ENCODE measurements at places on chromosomes 1 and 21.
A peak's percentile ranks its signal among the peaks of the same experiment; 100 is the strongest.

GRCh38 chr1:212752252-212752933 lies 39.2 kb downstream of the NSL1 start:
- no peak for DNase-seq

- DNase-seq: no peak
Observed at GRCh38 chr1:211750599-211750998, 75.2 kb upstream of the NEK2 start.

DNA sequence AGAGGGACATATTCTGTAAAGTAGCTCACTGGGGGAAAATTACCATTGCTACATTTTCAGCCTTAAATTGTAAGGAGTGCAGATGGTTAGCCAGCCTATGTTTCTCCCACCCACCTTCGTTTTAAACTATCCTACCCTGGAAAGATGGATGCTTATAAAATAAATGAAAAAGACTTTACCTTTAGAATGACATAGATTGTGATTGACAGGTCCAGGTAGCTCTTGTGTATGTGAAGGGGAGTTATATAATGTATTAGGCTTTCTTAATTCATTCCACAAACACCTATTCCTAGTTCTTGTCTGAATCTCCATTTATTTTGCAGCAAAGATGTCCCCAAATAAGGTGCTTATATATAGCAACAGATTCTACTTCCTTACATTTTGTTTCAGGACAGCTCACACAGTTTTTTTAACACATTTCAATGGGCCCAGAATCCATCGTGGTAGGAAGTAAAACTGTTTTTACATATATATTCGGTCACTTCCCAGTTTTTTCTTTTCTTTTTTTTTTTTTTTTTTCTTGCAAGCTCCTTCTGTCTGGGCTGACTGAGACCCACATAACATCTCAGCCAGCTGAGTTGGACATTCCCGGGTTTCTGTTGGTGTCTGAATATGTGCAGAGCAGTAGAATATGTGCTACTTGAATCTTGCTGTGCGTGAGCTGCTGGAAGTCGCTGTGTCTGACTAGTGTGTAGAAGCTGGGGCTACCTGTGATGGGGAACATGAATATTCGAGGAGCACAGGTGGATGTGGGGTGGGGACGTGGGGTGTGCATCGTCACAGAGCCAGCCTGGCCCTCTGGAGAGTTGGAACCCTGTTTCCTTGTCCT lies 27.8 kb downstream of the UCK2 start:
- no peak for DNase-seq

DNA sequence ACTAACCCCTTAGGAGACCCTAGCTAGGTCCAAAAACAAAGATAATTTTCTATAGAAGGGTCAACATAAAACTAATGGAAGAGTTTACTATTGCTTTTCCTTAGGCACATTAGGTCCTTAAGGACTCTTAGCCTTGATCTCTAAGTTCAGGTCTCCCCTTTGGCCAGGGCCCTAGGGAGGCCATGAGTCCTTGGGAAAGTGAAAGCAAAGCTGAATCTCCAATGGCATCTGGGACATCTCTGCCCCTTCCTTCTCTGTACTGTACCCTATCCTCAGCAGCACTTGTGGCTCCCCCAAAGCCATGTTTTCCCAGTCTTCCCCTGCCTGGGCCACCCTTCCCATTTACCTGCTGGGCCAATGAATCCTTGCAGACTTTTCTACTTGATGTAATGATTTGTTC lies 14.3 kb downstream of the IER5 start:
- no peak for DNase-seq

- DNase-seq: no peak
Observed at GRCh38 chr1:10724948-10725847, 71.2 kb downstream of the CASZ1 start.

- DNase-seq: no peak
Observed at GRCh38 chr1:220928725-220929300, 49.6 kb downstream of the HLX start.

DNA sequence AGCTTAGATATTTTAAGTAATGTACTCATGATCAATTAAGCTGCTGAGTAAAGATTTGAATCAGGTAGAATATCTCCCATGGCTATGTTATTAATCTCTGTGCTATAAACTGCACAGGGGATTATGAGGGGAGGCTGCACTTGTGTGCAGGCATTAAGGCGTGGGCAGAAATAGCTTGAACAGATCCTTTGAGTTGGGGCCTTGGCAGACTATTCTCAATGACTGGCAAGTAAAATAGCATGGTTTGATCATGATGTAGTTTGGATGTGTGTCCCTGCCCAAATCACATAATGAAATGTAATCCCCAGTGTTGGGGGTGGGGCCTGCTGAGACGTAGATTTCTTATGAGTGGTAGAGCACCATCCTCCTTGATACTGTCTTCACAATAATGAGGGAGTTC lies 220.3 kb downstream of the PLPP3 start:
- DNase-seq: no peak

GRCh38 chr1:172273647-172274396 lies 146.7 kb upstream of the C1orf105 start:
- DNase-seq: no peak

DNA sequence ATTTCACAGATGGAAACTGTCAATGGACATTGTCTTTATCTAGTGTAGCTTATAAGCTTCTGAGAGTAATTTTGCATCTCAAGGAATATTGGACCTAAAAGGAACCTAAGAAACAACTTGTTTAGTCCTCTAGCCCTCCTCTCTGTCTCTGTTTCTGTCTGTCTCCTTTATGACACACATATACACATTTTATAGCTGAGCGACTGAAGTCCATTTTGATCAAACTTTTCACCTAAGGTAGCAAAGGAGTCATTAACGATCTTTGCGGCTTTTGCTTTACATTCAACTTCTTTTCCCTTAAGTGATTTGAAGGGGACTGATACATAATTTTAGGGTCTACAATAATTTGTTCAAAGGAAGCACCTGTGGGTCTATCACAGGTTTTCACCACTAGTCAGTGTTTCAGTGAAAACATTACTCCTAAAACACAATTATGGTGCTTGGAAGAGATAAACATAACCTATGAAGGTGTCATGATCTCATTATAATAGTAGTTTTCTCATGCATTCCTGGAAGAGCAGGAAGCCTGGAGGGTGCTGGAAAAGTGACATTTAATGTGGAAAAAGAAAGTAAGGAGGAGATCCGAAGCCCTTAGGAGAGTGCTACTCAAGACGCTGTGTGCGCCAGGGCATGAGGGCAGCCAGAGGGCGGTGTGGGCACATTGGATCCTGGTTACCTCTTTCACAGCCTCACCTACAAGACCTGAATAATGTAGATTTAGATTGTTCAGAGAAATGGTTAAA lies 248.6 kb downstream of the DNM3 start:
- peak; percentile 33 for DNase-seq

GRCh38 chr1:151540982-151541377 lies 871 bp downstream of the TUFT1 start:
- no peak for DNase-seq

- DNase-seq: no peak
Observed at GRCh38 chr1:246775531-246776385, 51.5 kb downstream of the SCCPDH start.

- no peak for DNase-seq
Observed at GRCh38 chr1:57984277-57984676, 560.4 kb upstream of the DAB1 start.

GRCh38 chr1:7967196-7967595 lies 5.7 kb downstream of the PARK7 start:
- DNase-seq: no peak

GRCh38 chr1:7915826-7916500 lies 24.7 kb downstream of the TNFRSF9 start:
- peak; percentile 26 for DNase-seq

DNA sequence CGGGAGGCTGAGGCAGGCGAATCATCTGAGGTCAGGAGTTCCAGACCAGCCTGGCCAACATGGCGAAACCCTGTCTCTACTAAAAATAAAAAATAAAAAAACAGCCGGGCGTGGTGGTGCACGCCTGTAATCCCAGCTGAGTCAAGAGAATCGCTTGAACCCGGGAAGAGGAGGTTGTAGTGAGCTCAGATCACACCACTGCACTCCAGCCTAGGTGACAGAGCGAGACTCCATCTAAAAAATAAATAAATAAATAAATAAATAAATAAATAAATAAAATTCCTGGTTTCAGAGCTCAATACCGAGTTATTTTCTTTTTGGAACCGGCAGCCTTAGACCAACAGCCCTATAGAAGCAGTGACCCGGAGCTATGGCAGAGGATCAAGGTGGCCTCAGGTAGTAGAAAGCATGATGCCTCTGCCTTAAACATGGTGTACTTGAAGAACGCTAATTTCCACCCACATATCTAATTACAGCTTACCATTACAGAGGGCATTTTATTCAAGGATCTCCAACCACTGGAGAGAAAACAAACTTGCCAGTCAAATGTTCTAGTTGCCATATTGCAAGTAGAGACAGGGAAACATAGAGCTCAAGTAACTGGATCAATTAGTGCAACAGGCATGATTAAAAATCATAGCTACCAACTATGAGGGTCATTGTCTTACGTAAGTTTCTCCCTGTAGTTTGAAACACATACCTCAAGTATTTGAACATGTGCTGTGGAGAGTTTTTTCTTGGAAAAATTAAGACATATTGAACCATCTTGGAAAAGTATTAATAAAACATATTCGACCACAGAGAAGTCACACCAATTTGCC lies 2.0 kb upstream of the ENAH start:
- no peak for DNase-seq

- DNase-seq: no peak
Observed at GRCh38 chr21:42025376-42026081, 15.4 kb upstream of the ZBTB21 start.

- no peak for DNase-seq
Observed at GRCh38 chr1:94778808-94779207, 41.3 kb upstream of the SLC44A3 start.

DNA sequence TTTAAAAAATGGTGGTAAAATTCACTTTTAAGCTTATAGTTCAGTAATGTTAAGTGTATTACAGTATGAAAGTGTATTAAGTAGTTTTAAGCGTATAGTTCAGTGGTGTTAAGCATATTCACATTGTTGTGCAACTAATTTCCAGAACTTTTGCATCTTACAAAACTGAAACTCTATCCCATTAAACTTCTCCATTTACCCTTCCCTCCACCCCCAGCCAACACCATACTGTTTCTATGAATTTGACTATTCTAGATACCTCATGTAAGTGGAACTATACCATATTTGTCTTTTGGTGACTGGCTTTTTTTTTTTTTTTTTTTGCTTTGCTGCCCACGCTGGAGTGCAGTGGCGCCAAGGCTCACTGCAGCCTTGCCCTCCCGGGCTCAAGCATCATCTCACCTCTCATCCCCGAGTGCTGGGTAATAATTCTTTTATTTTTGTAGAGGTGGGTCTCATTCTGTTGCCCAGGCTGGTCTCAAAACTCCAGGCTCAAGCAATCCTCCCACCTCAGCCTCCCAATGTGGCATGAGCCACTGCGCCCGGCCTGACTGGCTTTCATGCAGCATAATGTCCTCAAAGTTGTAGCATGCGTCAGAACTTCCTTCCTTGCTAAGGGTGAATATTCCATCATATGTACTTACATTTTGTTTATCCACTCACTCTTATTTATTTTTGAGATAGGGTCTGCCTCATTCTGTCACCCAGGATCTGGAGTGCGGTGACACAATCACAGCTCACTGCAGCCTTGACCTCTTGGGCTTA lies 45.1 kb upstream of the BMP8B start:
- DNase-seq: no peak

DNA sequence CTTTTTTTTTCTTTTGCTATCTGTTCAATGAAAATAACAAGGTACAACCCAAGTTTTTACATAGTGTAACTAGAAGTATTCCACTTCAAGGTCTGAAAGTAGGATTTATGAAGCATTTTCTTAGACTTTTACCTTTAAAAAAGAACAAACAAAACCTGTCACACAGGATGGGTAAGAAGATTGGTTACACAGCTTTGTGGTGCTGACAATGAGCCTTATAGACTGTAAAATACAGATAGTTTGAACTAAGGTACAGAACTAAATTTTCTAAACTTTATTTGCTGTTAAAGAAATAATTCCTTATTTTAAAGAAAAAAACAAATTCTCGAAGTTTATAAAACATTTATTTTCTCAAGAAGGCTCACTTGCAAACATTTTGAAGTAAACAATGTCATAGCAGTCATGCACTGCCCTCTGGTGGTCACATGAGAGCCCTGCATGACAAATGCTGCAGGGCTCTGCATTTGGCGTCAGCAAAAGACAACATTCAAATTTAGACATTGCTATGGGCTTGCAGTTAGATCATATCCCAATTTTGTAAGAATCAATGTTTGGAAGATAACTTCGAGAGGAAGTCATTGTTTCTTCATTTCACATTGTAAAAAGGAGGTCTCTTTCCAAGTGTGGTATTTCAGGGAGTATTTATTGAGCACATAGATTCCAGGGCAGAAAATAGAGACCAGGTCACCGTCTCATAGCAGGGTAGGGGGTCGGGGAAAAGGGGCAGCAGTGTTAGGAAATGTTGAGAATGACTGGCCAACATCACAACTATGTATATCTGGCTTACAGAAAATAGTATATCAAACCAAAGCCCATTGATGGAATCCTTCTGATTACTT lies 115.3 kb upstream of the FMN2 start:
- DNase-seq: peak; percentile 7

GRCh38 chr1:32773018-32773763 lies 44.0 kb downstream of the YARS1 start:
- DNase-seq: peak; percentile 70
